Epithelial cell of prostate (primary cell): ENCODE measurements at places on chromosomes 6 and 20.

GRCh38 chr6:32613475-32613874 lies 23.7 kb upstream of the HLA-DQA1 start:
- no peak for DNase-seq

- DNase-seq: no peak
Measured at GRCh38 chr20:53208110-53208832, 236.1 kb downstream of the TSHZ2 start.

DNA sequence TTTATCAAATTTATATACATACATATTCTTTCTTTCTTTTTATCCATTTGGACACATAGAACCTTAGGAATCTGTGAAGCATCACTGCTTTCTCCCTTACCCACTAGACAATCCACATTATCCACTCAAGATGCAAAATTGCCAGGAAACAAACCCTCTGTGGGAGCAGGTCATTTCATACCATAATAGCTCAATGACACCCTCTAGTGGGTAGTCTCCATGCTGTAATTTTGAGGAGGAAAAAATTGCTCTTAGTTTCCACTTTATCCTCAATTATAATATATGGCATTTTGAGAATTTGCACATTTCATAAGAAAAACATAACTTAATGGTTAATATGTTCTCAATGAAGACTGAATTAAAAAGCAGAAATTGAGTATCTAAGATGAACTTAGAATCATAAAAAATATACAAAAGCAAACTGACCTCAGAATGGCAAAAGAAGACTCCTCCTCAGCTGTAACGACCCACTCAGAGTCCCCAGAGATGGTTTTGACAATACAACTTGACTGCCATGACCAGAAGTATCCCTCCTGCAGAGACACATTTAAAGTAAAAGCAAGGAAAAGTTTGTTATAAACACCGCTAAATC lies 164.1 kb downstream of the FRK start:
- DNase-seq: no peak

DNA sequence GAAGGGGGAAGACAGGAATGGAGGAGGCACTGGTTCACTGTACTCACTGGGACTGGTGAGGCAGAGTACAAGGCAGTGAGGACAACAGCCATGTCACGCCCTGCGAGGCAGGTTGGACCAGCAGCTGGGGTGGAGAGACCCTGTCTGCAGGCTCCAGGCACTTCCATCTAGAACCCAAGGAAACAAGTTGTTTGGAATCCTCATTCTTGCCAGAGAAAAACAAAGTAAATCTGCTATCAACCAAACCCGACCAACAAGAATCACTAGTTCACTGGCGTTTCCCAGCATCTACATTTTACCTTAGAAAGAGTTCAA lies 98.5 kb upstream of the CDYL start:
- DNase-seq: no peak

GRCh38 chr6:137693711-137694110 lies 173.3 kb upstream of the TNFAIP3 start:
- DNase-seq: no peak

DNA sequence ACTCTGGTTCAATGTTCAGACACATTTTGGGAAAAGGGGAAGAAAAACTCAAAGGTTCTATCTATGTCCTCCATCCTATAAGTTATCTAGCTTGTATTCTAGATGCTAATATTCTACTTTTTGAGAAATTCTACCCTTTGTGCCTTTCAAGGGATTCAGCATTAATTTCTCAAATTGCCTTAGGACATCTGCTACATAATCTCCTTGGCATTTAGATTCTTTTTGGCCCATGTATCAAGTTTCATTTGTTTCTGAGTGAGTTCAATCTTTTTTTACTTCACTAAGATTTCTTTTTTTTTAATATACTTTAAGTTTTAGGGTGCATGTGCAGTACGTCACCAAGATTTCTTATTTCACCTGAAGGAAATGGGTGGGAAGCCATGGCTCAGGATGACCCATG lies 232.7 kb upstream of the TENT5A start:
- DNase-seq: no peak

DNA sequence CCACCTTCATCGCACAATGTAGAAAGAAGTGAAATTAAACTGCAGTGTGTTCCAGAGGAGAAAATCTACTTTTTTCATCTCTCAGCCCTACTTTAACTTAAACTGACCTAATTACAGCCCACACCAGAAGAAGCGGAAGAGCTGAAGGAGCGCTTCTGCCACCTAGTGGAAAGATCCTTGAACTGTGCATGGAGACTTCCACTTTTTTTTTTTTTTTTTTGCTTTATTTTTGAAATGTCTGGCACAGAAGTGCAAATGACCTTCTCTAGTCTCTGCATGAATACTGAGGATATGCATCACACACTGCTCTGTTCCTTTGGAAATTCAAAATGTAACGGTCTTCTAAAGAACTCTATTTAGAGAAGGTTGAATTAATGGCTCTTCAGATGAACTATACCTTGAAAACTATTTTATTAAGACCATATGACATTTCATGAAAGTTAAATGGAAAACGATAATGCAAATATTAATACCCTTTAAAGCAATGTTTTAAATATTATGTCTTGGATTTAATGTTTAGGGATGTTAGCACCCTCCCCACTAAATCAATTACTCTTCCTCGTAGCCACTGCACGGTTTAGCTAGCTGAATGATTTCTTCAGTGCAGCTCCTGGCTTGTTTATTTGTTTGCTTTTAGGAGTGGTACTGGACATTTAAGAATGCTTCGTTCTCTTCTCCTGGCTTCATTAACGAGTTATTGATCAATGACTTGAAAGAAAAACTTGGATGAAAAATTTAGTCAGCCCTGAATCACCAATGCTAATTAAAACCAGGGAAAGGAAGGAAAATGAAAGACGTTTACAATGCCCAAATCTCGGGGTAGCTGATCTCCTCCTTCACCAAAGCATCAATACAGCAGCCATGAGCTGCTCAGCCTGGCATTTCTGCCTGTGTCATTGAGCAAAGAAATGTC lies 569.6 kb upstream of the GJE1 start:
- no peak for DNase-seq

DNA sequence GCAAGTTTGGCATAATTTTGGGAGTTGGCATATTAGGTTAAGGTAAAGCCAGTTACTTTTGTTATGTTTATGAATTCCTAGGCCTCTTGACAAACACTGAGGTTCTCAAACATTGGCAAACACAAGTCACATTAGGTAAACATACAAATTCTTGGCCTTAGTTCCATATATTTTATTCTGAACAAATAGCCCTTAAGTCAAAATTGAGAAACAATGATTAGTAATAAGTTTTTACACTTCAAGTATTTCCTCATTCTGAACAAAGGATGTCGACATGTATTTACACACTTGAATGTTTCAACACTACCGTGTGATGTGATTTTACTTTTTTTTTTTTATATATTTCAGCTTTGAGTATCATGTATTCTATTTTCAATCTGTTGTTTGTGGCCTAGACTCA lies 3.8 kb upstream of the ECHDC1 start:
- DNase-seq: peak; percentile 69
